ENCODE measurements at places on chromosomes 16 and 17.

DNA sequence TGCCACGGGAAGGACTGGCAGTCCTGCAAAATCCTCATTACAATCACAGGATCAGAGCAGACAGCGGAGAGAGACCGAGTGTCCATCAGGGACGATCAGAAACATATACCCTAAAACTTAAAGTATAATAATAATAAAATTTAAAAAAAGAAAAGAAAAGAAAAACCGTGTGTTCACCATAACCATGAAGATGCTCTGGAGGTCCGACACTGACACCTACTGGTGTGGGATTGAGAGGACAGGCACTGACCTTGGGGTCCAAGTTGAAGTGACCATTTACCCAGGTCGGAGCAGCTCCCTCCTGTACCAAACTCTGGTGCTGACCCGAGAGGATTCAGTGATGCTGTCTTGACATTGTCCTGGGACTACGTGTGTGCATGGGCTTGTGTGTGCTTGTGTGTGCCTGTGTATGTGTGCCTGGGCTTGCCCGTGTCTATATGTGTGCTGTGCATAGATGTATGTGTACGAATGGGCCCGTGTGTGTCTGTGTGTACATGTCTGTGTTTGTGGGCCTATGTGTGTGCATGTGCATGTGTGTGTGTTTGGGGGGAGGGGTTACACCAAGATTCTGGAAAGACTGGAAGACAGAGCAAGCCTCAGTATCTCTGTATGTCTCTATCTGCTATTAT lies 10.0 kb upstream of the CD300LD start:
- DNase-seq: no peak

- no peak for DNase-seq
Observed at GRCh38 chr16:12016291-12016947, 39.9 kb downstream of the SNX29 start.

DNA sequence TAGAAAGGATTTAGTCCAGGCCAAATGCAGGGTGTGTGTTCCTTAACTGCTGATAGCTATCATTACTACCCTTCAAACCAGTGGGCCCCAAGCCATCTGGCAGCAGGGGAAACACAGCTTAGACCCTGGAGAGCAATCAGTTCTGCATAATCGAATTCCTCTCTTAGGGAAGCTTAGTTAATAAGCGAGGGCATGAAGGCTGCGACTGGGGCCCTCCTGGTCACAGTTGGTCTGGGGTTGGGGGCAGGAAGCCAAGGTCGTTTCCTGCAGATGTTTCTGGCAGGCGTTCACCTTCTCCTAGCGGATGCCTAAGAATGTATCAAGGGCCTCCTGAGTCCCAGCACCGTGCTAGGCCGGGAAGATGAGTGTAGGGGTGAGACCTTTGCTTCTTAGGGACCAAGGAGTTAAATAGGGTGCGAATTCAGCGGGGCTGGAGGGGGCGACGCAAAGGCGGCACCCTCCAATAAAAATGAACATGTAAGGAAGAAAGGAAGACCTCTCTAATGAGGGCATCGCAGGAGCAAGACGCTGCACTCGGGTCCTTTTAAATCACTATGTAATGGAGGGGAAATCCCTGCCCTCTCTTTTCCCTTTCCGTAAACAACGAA lies 16.5 kb upstream of the EEF2K start:
- DNase-seq: peak; percentile 75

DNA sequence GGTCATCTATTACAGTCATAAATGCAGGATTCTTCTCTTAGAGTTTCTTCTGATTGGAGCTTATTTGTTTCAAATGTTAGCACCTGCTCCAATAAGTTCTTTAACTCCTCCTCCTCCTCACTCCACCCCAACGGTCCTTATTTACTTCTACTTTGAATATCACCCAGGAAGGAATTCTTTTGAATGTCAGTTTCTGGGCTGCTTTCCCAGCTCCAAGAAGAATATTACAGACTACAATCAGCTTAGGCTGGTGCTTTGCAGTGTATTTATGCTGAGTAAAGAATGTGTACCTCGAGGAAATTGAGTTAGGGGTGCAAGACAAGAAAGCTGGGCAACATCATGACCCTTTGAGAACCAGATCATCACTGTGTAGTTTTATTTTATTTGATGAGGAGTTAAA lies 30.8 kb downstream of the MAP3K3 start:
- no peak for DNase-seq

GRCh38 chr16:87317750-87318644 lies 805 bp upstream of the C16orf95 start:
- peak; percentile 42 for DNase-seq

- DNase-seq: no peak
Observed at GRCh38 chr17:38363016-38363415, 11.4 kb downstream of the SOCS7 start.

GRCh38 chr16:3610698-3611145 lies 684 bp downstream of the SLX4 start:
- DNase-seq: no peak
